ENCODE measurements at places on chromosomes 7 and 10. TPM values are rescaled to one million over a fixed set of nuclear protein-coding genes. Genes with fewer than 3 reads are reported as not detected.

DNA sequence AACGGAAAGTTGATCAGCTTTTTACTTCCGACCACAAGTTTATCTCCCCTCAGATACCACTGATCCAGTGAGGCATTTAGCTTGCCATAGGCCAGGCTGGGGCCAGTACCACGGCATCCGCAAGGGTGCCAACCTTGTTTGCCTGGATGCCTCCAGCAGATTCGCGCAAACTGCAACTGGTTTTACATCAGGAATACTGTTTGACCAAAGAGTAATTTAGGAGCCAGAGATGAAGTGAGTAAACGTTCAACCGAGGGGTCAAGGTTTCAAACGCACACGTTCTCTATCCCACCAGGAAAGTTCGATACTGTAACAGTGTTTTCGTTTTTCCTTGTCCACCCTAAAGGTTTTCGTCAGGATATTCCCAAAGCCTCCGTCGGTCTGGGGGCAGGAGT, 266 bp upstream of the MDFIC start:
- peak; percentile 56 for DNase-seq

GRCh38 chr10:8278099-8278498, 223.6 kb downstream of the GATA3 start:
- no peak for DNase-seq

- no peak for DNase-seq
Observed at GRCh38 chr7:84177758-84178412, 16.7 kb downstream of the SEMA3A start.

DNA sequence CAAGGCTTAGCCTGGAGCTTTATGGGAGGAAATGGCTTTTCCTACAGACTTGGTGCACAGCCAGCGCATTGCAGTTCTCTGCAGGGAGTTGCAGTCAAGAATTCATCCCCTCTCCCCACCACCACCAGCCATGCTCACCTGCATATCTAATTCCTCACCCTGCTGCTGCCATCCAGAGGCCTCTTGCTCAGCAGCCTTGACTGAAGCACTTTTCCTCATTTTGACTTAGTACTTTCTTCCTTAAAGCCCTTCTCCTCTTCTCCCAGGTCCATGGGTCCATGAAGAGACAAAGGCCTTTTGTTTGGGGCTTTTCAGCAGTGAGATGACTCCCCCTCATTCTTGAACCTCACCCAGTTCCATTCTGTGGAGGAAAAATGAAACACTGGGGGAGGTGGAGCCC, 39.7 kb upstream of the GPR141 start:
- no peak for DNase-seq

GRCh38 chr10:120606051-120606764, 149.2 kb downstream of the PLPP4 start:
- no peak for DNase-seq

DNA sequence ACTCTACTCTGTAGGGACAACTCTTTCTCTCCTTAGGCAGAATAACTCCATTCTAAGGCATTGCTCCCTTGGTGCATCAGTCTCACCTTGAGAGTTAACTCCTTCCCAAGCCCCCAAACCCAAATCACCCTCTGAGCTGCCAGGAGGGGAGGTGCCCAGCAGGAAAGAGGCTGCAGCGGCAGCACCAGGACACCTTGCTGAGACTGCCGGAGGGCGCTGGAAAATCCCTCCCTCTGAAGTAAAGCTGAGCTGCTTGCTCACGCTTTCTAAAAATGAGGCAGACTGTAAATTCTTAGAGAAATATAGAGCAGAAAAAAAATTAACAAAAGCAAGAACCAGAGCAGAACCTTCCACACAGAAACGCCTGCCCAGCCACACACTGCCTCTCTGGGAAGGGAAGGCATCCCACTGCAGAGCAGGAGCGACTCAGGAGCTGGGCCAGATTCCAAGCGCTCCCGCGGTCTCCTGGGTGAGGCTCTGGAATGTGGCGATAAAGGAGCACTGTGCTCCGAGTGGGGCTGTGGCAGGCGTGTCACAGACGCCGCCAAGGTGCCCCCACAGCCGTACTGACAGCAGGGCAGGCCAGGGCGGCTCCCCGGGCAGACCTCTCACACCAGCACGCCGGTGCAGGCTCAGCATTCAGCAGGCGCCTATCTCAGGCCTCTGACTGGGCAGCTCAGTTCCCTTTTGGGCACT, 202.1 kb downstream of the TNS3 start:
- DNase-seq, result no peak

GRCh38 chr10:5268743-5269142, 72.1 kb downstream of the AKR1C4 start:
- DNase-seq, result no peak

DNA sequence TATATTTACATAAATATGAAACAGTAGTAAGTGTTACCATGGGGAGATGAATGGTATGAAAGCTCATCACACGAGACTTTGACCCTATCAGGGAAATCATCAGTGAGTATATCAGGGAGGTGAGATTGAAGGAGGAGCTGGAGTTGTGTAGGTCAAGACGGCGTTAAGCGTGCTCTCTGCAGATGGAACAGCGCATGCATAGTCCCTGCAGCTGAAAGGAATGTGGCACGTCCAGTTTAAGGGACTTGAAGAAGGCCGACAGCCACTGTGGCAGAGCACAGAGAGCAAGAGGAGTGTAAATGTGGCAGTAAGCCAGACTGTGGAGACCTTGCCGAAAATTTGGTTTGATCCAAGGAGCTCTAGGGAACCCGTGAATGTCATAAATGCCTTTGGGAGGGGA, 38.9 kb downstream of the POU6F2 start:
- no peak for DNase-seq

GRCh38 chr10:70657041-70657440, 15.3 kb upstream of the ADAMTS14 start:
- no peak for DNase-seq

DNA sequence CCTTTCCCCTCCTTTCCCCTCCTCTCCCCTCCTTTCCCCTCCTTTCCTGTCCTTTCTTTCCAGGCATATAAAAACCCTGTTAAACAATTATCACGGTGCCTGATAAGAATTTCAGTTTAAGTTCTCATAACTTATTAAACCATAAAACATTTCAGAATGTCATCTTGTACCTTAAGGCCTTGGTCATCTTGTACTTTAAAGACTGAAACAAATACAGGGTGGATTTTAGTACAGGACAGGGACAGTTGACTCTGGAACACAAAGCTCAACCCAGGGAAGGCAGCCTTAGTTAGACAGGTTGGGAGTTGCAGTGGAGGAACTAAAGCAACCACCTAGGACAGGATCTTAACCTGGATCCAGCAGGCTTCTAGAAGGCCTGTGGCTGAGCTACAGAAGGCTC, 1.2 kb downstream of the AGR3 start:
- no peak for DNase-seq

Gene ZNF32
- 28.9 TPM for total RNA-seq

Gene IL2RA
- total RNA-seq, result 3.4 TPM

Gene PDAP1
- 59.3 TPM for total RNA-seq

Gene FAM25A
- total RNA-seq, result not detected

Gene PRSS37
- not detected for total RNA-seq
